ENCODE measurements at places on chromosomes 1 and 21. TPM values are rescaled to one million over a fixed set of nuclear protein-coding genes. Genes with fewer than 3 reads are reported as not detected.

The ACKR1 gene
- 0.26 TPM for total RNA-seq

The S100A3 gene
- total RNA-seq: not detected

The TSPEAR gene
- 1.3 TPM for total RNA-seq

The DPYD gene
- total RNA-seq: 0.22 TPM

The RIMKLA gene
- 6.2 TPM for total RNA-seq

The DHX9 gene
- 338 TPM for total RNA-seq

The RGS18 gene
- not detected for total RNA-seq

DNA sequence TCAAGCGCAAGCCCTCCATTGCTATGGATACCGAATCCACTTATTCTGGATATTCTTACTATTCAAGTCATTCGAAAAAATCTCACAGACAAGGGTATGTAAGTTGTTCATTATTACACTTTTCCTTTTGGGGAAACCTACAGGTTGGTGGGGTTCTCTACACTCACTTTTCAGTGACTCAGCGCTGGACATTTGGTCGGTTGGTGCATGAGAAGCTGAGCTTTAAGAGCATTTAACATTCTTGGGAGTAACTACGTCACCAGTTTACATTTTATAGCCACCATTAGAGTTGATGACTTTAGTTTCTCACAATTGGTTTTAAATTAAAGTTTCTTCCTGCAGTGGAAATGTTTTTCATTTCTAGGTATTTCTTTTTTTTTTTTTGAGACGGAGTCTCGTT, 9.6 kb downstream of the VANGL1 start:
- H3K4me3 ChIP-seq: no peak overlapping the region
- peaks cover 24% of the 10 kb centered on the region for H3K4me1 ChIP-seq
- no peak for DNase-seq
- no peaks in the 10 kb centered on the region for H3K27me3 ChIP-seq
- H3K36me3 ChIP-seq: peaks cover 22% of the 10 kb centered on the region
- H3K27ac ChIP-seq: no peak overlapping the region

DNA sequence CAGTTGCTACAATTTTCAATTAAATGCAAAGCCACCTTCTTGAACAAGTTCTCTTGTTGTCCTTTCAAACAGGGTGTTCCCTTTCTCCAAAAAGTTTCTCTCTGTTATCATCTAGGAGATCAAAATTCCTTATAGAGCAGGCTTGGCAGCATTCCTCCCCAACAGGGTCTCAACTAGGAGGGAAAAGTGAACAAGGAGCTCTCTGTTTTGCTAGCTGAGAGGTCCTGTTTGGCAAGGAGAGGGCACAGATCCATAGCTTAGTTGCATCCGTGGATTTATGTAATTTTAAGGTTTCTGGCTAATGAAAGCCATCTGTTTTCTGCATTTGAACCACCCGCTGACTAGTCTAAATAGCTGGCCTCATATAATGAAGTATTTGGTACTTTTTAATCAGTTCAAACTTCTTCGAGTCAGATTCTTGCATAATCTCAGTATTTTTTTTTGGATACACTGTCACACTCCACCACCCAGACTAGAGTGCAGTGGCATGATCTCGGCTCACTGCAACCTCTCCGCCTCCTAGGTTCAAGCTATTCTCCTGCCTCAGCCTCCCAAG, 54.0 kb downstream of the APP start:
- H3K36me3 ChIP-seq: no peaks in the 10 kb centered on the region
- no peaks in the 10 kb centered on the region for H3K27me3 ChIP-seq
- H3K4me1 ChIP-seq: peaks cover 19% of the 10 kb centered on the region
- no peak overlapping the region for H3K4me3 ChIP-seq
- no peak for DNase-seq

DNA sequence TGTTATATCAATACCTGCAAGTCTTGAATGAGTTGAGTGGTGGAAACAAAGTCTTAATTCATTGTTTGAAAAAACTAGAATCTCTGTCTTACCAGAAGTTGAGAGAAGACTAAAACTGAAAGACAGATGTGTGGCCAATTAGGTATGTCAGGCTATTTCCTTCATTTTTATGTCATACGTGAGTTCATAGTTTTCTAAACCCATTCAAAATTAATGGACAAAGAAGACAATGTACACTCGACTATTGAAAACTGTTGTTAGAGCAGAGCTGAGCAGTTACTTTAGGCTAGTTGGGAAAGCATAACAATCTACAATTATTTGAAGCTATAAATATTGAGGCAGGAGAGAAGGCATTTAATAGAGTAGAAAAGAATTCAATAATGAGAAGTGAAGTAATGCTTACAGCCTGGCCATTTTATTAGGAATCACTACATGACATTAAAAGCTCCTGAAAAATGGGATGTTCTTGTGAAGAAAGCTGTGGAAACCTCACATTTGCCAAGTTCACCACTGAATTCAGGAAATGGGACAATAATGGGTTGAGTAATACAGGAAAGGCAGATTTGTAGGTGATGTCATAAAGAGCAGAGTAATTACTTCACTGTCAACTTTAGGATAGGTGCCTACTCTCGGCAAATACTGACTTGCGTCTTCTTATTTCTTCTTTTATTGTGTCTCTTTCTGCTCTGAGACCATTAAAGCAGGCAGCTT, 204.4 kb downstream of the PLA2G4A start:
- H3K27ac ChIP-seq: no peak overlapping the region
- H3K36me3 ChIP-seq: peaks cover 2% of the 10 kb centered on the region
- no peak for DNase-seq

DNA sequence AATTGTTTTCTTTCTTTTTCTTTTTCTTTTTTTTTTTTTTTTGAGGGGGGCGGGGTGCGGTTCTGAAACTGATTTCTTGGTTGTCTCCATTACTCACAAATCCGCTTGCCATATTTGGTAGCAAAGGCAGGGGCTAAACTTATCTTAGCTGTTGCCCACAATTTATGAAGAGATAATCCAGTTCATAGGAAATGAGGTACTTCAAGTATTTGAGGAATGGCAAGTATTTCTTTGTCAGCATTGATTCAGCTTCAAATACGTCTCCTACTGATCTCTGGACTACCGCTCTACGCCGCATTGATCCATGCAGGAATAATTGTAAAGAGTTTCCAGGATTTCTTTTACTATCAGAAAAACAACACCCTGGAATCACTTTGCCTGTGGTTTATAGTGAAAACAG, 289.2 kb upstream of the DPYD start:
- H3K36me3 ChIP-seq: no peaks in the 10 kb centered on the region
- no peaks in the 10 kb centered on the region for H3K4me1 ChIP-seq
- no peak overlapping the region for H3K4me3 ChIP-seq
- no peak overlapping the region for H3K27ac ChIP-seq
- peaks cover 9% of the 10 kb centered on the region for H3K27me3 ChIP-seq

GRCh38 chr21:46477765-46478164, 19.1 kb downstream of the DIP2A start:
- H3K4me1 ChIP-seq: no peaks in the 10 kb centered on the region
- no peak overlapping the region for H3K4me3 ChIP-seq
- H3K36me3 ChIP-seq: peaks cover 9% of the 10 kb centered on the region
- no peaks in the 10 kb centered on the region for H3K27me3 ChIP-seq
- DNase-seq: no peak

GRCh38 chr21:29641635-29642550, 297.9 kb downstream of the GRIK1 start:
- H3K27me3 ChIP-seq: no peaks in the 10 kb centered on the region
- H3K4me3 ChIP-seq: no peak overlapping the region
- no peaks in the 10 kb centered on the region for H3K4me1 ChIP-seq
- H3K27ac ChIP-seq: no peak overlapping the region
- no peaks in the 10 kb centered on the region for H3K36me3 ChIP-seq
- no peak for DNase-seq

- no peak for DNase-seq
- no peak overlapping the region for H3K4me3 ChIP-seq
- H3K27ac ChIP-seq: no peak overlapping the region
- peaks cover 5% of the 10 kb centered on the region for H3K4me1 ChIP-seq
- H3K36me3 ChIP-seq: no peaks in the 10 kb centered on the region
Observed at GRCh38 chr1:52551507-52552235, 1.2 kb downstream of the TUT4 start.

- no peaks in the 10 kb centered on the region for H3K27me3 ChIP-seq
- no peaks in the 10 kb centered on the region for H3K4me1 ChIP-seq
- H3K4me3 ChIP-seq: no peak overlapping the region
- DNase-seq: no peak
- H3K36me3 ChIP-seq: no peaks in the 10 kb centered on the region
- no peak overlapping the region for H3K27ac ChIP-seq
Observed at GRCh38 chr1:91151702-91152101, 129.9 kb upstream of the ZNF644 start.

GRCh38 chr1:116125758-116126157, 14.6 kb downstream of the MAB21L3 start:
- no peaks in the 10 kb centered on the region for H3K36me3 ChIP-seq
- no peaks in the 10 kb centered on the region for H3K27me3 ChIP-seq
- DNase-seq: no peak
- H3K4me3 ChIP-seq: no peak overlapping the region
- H3K27ac ChIP-seq: no peak overlapping the region

DNA sequence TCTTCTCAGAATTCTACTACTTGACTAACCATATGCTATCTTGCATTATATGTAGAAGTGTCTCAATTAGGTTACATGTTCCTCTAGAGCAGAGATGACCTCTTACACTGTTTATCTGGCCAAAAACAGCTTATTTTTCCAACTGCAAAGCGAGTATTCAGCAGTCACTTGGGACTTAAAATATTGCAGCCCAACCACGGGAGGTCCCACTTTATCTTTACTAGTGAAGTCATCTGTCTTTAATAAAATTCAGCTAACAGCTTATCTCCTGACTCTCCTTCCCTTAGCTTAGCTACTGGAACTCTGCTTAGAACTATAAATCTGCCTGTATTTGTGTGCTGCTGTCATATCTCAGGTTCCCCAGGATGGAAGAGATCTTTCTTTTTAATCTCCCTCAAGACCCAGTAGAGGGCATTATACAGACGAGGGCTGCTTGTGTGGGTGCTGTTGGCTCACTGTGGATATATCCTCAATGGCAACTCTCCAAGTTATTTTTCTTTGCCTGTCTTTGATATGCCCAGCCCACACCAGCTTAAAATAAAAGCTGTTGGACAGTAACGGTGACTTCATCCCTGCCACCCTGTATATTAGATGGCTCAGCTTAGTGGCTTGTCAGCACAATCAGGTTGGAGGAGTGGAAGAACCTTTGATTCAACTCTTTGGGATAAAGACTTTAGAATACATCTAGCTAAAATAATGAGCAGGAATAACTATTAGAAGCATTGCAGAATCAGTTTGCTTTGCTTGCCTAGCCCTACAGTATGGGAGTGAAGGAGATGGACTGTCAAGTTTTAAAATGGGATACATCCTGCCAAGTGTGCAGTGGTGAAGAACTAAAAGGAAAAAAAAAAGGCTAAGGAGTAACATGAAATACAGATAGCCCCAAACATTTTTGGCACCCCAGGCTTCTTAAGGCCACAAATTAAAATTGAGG, 9.6 kb downstream of the ENSA start:
- H3K27ac ChIP-seq: no peak overlapping the region
- no peak for DNase-seq
- H3K27me3 ChIP-seq: peaks cover 1% of the 10 kb centered on the region
- no peaks in the 10 kb centered on the region for H3K4me1 ChIP-seq

GRCh38 chr1:83641796-83642443, 357.0 kb downstream of the TTLL7 start:
- H3K27ac ChIP-seq: no peak overlapping the region
- no peaks in the 10 kb centered on the region for H3K36me3 ChIP-seq
- no peaks in the 10 kb centered on the region for H3K27me3 ChIP-seq

DNA sequence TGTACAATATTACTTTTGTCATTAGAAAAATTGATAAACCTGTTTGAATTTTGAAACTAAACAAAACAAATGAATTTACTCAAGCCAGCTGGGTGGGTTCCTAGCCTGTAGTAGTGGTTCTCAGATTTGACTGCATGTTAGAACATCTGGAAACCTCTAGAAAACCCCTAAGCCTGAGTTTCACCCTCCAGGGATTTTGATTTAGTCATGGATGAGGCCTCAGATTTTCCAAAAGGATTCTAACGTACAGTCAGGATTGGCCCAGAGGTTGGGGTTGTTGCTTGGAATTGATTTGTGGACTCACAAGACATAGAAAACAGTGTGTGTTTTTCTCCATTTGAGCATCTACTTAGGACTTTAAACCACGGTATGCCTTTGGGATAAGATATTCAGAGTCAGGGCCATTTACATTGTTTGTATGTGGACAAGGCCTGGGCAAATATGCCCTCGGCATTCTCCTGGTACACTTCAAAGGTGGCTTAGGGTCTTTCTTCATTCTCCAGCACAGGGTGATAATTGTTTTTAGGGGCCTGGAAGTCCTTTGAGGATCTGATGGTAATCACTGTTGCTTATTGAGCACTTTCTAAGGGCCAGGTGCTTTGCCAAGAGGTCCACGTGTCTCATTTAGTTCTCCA, 42.6 kb downstream of the ATP5PO start:
- no peak overlapping the region for H3K27ac ChIP-seq
- no peak overlapping the region for H3K4me3 ChIP-seq
- H3K4me1 ChIP-seq: no peaks in the 10 kb centered on the region
- H3K27me3 ChIP-seq: no peaks in the 10 kb centered on the region
- no peak for DNase-seq
- H3K36me3 ChIP-seq: no peaks in the 10 kb centered on the region

- H3K27me3 ChIP-seq: no peaks in the 10 kb centered on the region
- H3K36me3 ChIP-seq: peaks cover 32% of the 10 kb centered on the region
- no peak overlapping the region for H3K4me3 ChIP-seq
- no peak for DNase-seq
- no peaks in the 10 kb centered on the region for H3K4me1 ChIP-seq
Observed at GRCh38 chr1:111769517-111770146, 13.9 kb downstream of the DDX20 start.

DNA sequence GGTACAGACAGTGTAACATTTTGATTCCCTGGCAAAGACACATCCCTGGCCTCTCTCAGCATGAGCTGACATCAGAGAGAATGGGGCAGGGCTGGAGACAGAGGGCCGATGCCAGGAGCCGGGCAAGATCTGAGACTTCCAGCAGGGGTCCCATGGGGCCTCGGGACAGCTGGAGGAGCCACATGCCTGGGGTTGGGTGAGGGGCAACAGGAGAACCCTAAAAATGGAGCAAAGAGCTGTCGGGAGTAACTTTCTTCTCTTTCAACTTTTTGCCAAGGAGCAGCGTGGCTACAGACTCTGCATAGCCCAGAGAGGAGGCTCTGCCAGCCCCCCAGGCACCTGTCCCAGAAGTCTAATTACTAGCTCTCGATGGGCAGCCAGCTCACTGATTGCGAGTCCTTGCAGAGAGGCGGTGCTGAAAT, 130.8 kb downstream of the LACTBL1 start:
- H3K36me3 ChIP-seq: no peaks in the 10 kb centered on the region
- H3K4me3 ChIP-seq: no peak overlapping the region
- no peaks in the 10 kb centered on the region for H3K27me3 ChIP-seq
- DNase-seq: no peak
- H3K4me1 ChIP-seq: no peaks in the 10 kb centered on the region

Measured in H9 (cell line).